Ovary (tissue), 10 donors: ENCODE measurements at places on chromosomes 3 and 15.

DNA sequence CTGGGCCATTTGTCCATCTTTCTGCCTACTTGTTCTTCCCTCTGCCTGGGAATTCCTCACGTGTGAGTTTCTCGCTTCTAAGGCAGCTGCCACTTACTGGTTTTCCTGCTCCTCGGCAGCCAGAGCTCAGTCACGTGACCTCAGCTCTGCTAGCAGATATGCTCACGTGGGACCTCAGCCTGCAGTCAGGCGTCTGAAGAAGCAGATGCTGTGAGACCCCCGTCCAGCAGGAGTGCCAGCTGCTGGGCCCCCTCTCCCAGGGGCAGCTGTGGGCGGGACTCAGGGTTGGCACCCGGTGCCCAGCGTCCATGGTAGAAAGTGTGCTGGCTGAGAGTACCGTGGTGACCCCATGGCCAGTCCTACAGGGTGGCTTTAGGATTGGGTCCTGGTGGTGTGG is 161.3 kb upstream of the TLE3 start:
- DNase-seq = peak; percentile 69
- no peak overlapping the region for H3K4me3 ChIP-seq
- H3K4me1 ChIP-seq = peaks cover 4% of the 10 kb centered on the region
- no peaks in the 10 kb centered on the region for H3K36me3 ChIP-seq
- no peaks in the 10 kb centered on the region for H3K27me3 ChIP-seq

GRCh38 chr3:56937580-56937979 is 122.9 kb upstream of the SPATA12 start:
- H3K4me3 ChIP-seq = no peak overlapping the region
- no peak overlapping the region for H3K27ac ChIP-seq
- no peak for DNase-seq

GRCh38 chr3:150871192-150871591 is 34.0 kb downstream of the MINDY4B start:
- no peaks in the 10 kb centered on the region for H3K27me3 ChIP-seq
- no peak for DNase-seq
- H3K4me1 ChIP-seq = no peaks in the 10 kb centered on the region

- no peak overlapping the region for H3K4me3 ChIP-seq
- H3K4me1 ChIP-seq = no peaks in the 10 kb centered on the region
- no peaks in the 10 kb centered on the region for H3K36me3 ChIP-seq
- no peak for DNase-seq
- no peaks in the 10 kb centered on the region for H3K27me3 ChIP-seq
- no peak overlapping the region for H3K27ac ChIP-seq
Observed at GRCh38 chr3:37981348-37981664, 9.3 kb upstream of the VILL start.

DNA sequence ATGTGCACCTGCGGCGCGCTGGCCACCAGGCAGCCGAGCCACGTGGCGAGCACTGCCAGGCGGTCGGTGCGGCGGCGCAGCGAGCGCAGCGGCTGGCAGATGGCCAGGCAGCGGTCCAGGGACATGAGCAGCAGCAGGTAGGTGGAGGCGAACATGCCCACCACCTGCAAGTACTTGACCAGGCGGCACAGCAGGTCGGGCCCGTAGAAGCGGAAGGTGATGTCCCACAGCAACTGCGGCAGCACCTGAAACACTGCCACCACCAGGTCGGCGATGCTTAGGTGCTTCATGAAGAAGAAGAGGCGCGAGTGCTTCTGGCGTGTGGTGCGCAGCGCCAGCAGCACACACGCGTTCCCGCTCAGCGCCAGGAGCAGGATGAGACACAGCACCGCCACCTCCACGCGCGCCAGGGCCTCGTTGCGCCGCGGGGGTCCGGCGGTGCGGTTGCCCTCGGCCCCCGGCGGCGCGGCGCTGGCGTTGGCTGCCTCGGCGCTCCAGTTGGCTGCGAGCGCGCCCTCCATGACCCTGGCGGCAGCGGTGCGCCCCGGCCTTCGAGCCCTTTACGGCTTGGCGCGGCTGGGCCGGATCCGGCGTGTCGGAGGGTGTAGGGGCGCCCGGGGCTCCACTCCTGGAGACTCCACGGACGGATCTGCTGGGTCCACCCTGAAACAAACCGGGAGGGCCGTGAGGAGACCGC is 1.6 kb downstream of the OXTR start:
- H3K27ac ChIP-seq = no peak overlapping the region
- no peak overlapping the region for H3K4me3 ChIP-seq
- H3K4me1 ChIP-seq = peaks cover 11% of the 10 kb centered on the region
- no peaks in the 10 kb centered on the region for H3K27me3 ChIP-seq
- no peaks in the 10 kb centered on the region for H3K36me3 ChIP-seq
